ENCODE measurements at places on chromosomes 3 and 15.

DNA sequence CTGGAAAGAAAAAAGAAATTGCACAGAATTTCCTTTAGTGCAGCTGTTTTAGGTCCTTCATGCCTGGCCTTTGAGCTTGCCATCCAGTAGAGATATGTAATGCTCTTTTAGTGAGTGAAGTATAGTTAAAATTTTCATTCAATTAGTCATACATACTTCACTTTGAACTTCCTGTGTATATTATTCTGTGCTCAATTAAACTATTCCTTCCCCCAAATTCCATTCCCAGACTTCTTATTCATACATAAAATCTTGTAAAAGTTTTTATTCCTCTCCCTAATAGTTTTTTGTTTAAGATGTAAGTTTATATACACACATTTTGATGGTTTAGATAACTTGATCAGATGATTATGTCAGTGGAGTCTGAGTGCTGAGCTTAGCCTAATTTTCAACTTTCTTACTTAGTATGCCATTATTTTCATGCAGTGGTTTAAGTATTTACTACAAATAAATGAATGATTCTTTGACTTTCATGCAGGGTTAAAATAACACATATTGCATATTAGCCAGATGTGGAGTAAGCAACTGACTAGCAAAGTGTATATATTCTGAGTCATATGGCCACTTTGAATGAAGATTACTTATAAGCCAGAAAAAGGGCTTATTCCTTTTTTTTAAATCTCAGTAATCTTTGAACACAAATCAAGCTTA is 42.5 kb upstream of the ABHD10 start:
- no peak for DNase-seq

GRCh38 chr3:3927965-3928364 is 128.7 kb downstream of the LRRN1 start:
- DNase-seq: no peak

- DNase-seq: no peak
Measured at GRCh38 chr15:94327356-94327936, 96.1 kb downstream of the MCTP2 start.

- no peak for DNase-seq
Measured at GRCh38 chr3:50078622-50079021, 10.1 kb upstream of the RBM5 start.

GRCh38 chr3:85533586-85533985 is 574.8 kb downstream of the CADM2 start:
- no peak for DNase-seq

- no peak for DNase-seq
Measured at GRCh38 chr15:94683902-94684301, 452.5 kb downstream of the MCTP2 start.

DNA sequence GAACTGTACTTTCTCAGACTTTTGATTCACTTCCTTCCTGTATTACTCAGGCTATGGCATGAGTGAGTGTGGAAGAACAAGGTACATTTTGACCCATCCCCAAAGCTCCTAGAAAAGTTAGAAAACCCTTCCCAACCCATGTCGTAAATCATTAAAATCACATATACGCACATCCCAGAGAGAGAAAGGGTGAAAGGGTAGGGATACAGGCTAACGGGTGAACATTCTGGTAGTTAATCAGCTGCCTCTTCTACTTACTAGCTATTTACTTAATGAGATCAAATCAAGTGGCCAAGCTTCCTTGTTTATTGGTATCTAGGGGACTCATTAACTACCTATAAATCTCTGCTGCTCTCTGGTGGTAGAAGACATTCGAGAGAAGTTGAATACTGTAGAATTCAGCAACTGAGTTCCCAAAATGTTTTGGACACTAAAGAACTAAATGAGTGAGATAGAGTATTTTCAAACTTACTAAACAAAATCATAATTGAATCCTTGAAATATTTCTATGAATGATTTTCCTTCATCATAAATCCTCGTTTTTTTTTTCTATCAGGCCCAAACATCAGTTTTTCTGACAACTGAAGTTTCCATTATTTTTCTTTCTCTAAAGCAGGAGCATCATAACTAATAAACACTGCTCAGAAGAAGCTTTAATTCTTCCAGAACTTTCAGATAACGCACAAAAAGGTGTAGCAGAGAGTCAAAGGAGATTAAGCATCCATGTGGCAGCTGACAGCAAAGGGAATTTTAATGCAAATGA is 124.2 kb downstream of the IMPG2 start:
- no peak for DNase-seq

GRCh38 chr3:139758654-139759291 is 81.0 kb upstream of the NMNAT3 start:
- DNase-seq: no peak

DNA sequence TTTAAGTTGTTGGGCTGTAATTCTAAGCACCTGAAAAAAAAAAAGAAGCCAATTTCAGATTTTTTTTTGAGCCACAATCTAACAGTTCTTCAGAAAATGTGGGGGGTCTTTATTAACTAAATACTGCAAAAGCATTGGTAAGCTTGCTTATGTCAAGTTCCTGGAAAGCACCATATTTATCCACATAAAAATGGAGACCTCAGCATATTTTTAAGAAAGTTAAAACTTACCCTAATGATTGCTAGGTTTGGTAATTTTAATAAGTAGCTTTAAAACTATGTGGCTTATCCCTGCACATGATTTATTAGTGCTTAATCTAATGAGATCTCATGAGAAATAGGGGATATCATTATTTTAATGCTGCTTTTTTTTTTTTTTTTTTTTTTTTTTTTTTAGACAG is 156.8 kb downstream of the USP13 start:
- no peak for DNase-seq

GRCh38 chr15:77163781-77164384 is 93.0 kb upstream of the TSPAN3 start:
- DNase-seq: no peak

- DNase-seq: no peak
Measured at GRCh38 chr3:167246252-167246651, 133.8 kb downstream of the ZBBX start.

- no peak for DNase-seq
Measured at GRCh38 chr3:116386168-116386567, 59.1 kb downstream of the LSAMP start.

GRCh38 chr15:91627473-91628278 is 225.8 kb upstream of the SLCO3A1 start:
- DNase-seq: no peak

DNA sequence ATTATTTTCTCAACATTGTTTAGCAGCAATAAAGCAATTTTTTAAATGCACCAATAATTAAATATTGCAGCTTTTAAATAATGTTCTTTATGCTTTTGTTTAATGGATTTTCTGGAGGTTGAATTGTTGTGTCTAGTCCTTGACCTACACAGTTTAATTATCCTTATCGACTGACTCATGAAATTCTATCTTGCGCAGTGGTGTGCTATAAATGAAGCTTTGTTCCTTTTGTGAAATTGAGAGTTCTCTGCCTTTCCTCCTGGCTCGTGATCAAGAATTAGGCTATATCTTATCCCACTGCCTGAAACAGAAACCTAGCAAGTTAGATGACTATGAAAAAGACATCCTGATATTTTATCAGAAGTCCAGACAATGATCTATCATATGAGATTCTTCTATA is 37.0 kb upstream of the PIK3R4 start:
- no peak for DNase-seq

DNA sequence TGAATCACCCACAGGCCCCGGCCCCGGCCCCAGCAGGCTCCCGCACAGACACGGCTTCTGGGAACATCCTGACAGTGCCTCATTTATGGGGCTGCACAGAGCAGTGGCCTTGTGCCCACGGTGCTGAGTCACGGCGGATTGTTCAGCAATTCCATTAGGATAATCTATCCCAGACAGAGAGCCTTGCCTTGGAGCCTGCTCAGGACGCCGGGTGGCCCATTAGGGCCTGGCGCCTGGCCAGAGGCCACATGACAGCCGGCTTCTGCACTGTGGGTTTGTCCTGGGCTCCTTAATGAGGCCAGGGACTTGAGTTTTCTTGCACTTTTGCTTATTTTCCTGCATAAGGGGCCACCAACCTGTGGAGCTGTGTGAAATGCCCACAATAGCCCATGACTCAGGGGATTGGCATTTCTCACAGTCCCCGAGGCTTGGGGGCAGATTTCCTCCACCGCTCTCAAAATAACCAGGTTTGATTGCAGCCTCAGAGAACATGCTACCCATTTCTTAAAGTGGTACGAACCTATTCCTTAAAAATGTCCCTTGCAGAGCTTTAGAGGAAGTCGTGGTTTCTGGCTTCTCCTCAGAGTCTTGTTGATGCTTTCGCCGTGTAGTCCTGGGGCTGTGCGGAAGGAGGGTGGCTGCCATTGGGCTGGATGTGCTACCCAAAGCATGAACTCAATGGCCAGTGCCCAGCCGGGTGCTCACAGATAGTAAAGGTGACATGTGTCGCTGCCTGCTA is 19.0 kb downstream of the SYNM start:
- DNase-seq: no peak

- no peak for DNase-seq
Measured at GRCh38 chr3:139353920-139354556, 10.2 kb downstream of the MRPS22 start.

- DNase-seq: no peak
Measured at GRCh38 chr3:141278196-141279076, 46.8 kb downstream of the PXYLP1 start.

DNA sequence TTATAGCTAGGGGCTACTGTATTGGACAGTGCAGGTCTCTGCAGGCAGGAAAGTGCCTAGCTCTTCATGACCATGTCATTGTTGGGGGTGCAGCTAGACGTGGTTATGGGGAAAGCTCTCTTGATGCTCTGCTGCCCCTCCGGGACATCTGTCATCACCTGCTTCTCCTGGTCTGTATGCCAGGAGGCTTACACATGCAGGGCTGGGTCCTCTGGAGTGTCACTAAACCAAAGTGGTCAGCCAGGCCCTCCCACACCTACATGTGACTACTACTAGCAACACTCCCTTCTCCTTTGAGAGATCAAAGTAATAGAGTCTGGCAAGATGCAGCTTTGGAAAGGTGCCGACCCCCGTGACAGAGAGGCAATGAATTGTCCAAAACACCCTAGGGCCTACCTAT is 98.5 kb downstream of the SST start:
- DNase-seq: no peak

DNA sequence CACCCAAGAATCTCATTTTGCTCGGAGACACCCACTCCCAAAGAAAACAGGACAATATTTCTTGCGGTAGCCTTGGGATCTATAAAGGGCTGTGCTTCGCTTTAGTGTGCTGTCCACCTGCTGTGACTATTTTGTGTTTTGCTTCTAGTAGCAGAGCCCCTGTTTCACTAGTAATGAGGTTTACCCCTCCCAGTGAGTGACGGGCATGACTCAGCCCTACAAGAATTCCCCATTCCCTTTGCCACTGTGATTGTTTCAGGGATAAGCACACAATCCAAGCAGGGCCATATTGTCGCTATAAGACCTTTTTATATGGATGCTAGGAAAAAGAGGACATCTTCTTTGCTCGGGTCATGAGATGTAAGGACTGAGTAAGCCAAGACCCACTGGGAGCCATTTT is 62.5 kb upstream of the FOXB1 start:
- no peak for DNase-seq

GRCh38 chr3:138355071-138355470 is 6.7 kb downstream of the MRAS start:
- no peak for DNase-seq
